NCI-H1436 treated with DMSO at 0.1 percent for 48 hours (cell line): ENCODE measurements at places on chromosomes 5 and 9.

GRCh38 chr9:90176901-90177300 lies 465.7 kb downstream of the DIRAS2 start:
- no peak for DNase-seq

- DNase-seq = no peak
Measured at GRCh38 chr5:51302343-51302742, 80.9 kb upstream of the ISL1 start.

DNA sequence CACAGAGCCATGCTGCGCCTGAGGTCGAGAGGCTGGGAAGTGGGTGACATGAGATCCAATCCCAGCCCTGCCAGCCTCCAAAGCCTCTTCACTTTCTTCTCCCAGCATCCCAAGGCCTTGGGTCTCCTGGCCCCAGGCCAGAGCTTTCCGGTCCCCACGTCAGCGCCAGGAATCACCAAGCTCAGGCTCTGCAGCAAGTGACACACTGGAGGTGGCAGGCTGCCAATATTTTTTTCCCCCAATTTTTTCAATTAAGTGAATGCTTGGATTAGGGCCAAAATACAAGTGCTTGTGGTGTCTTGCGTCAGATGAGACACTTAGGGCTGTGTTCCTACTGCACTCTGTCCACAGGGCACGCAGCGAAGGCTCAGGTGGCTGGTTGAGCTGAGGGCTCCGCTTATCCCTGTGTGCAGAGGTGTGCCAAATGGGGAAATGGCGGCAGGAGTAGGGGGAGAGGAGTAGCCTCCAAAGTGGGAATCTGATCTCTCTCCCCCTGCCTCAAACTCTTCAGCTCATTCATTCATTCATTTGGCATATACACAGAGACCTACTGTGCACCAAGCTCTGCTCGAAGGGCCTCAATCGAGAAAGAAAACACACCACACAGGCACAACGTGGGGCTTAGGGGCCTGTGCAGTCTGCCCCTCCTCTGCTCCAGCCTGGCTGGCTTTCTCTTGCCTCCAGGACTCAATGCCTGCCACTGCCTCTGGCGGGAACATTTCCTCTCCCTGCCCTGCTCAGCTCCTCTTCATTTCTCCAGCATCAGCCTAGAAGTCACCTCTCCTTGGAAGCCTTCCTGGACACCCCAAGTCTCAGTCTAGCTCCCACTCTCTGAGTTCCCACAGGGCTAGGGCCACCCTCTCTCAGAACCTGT lies 16.6 kb downstream of the SH3PXD2B start:
- DNase-seq = no peak

DNA sequence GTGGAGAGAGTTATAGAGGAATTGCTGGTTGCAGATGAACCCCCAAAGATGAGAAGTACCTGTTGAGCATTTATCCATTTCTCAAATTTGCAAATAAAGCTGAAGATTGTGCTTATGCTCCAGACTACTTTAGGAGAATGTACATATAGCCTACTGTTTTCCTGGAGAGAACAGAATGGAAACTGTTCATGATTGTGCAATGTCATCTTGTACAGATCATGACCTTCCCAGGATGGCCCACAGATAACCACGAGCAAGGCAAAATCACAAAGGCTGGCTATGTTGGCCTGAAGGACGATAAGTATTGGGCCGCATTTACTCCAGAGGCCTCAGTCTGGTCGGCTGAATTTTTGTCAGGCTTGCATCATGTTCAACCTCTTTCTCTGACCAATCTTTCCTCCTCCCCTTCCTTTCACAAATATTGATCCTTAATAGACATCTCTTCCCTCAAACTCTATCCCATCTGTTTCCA lies 28.5 kb upstream of the RICTOR start:
- no peak for DNase-seq

GRCh38 chr5:12016159-12016746 lies 112.0 kb upstream of the CTNND2 start:
- no peak for DNase-seq

DNA sequence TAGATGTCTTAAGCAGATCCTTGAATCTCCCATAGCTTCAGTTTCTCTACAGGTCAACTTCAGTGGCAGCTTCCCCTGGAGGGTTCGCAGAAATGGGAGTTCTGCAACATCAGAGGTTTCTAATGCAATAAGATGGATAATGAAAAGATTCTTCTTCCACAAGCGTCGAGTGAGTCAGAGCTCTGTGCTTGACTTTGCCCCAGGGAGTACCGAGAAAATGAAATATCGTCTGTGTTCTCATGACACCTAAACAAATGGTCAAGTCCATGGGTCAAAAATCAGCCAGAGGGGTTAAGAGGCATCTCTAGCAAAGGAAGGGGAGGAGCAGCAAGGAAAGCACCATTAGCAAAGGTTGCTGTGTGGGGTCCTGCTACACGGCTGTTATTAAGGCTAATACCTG lies 3.2 kb upstream of the ADRA1B start:
- DNase-seq = no peak

GRCh38 chr9:68498816-68499215 lies 41.9 kb downstream of the TMEM252 start:
- DNase-seq = no peak

DNA sequence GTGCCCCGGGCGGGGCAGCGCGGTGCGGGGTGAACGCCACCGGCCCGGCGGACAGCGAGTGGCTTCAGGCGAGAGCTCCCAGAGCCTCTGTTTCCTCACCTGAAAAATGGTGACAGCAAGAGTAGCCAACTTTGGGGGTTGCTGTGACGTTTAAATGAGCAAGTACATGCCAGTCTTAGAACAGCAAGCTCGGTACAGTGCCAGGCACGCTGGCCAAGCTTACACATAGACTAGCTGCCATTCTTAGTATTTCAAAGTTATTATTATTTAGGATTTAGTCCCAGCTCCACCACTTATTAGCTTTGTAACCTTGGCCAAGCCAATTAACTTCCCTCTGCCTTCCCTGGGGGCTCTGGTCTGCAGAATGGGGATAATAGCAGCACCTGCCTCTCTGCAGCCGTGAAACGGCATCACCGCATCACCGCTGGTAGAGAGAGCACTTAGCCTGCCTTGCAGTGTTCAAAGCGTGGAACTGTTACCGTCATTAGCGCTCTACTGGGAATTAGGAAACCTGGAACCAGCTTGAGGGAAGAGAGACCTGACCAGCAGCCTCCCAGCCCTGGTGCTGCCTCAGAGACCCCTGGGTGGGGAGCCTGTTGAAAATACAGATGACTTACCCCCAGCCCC lies at the start of gene C9orf50:
Gene C9orf50 (minus strand): TSS at position 433 of the 627 bp plus-strand sequence. CDS start 527 bp downstream, outside the sequence.
- peak; percentile 88 for DNase-seq
